ENCODE measurements at places on chromosomes 3 and 15.

DNA sequence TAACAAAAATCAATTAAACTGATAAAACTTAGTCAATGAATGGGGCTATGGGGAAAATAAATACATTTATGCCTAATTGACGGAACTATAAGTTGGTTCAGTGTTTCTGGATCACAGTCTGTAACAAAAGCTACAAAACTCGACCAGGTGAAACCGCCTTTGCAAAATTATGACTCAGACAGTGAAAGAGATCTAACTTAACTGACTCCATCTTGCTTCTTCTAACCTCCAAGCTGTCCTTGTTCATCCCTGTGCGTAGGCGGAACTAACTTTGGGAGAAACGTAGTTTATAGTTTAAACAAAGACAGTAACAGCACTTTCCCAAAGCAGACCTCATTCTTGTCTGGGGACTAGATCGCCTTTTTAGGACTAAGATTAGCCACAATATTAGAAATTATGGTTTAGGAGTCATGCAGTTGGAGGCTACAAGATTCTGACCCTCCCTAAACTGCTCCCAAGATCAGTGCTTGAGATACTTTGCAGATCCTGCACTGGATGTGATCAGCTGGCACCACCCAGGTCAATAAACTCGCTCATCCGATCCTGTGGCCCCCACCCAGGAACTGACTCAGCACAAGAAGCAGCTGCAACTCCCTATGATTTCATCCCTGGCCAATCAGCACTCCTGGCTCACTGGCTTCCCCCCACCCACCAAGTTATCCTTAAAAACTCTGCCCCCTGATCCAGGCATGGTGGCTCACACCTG, 7.2 kb upstream of the MFGE8 start:
- DNase-seq = no peak
- no peaks in the 10 kb centered on the region for H3K36me3 ChIP-seq
- peaks cover 9% of the 10 kb centered on the region for H3K27me3 ChIP-seq
- peaks cover 21% of the 10 kb centered on the region for H3K4me1 ChIP-seq
- H3K4me3 ChIP-seq = no peak overlapping the region
- no peak overlapping the region for H3K27ac ChIP-seq

- no peak overlapping the region for H3K27ac ChIP-seq
- H3K27me3 ChIP-seq = no peaks in the 10 kb centered on the region
- no peaks in the 10 kb centered on the region for H3K4me1 ChIP-seq
- H3K4me3 ChIP-seq = no peak overlapping the region
- peaks cover 29% of the 10 kb centered on the region for H3K36me3 ChIP-seq
Measured at GRCh38 chr15:89632563-89633430, 22.5 kb downstream of the KIF7 start.

GRCh38 chr3:59994732-59995304, 945.0 kb upstream of the CFAP20DC start:
- peak overlapping the region; percentile 43 for H3K27ac ChIP-seq
- peaks cover 33% of the 10 kb centered on the region for H3K36me3 ChIP-seq
- H3K4me1 ChIP-seq = peaks cover 53% of the 10 kb centered on the region
- no peak for DNase-seq
- no peaks in the 10 kb centered on the region for H3K27me3 ChIP-seq
- peak overlapping the region; percentile 27 for H3K4me3 ChIP-seq

DNA sequence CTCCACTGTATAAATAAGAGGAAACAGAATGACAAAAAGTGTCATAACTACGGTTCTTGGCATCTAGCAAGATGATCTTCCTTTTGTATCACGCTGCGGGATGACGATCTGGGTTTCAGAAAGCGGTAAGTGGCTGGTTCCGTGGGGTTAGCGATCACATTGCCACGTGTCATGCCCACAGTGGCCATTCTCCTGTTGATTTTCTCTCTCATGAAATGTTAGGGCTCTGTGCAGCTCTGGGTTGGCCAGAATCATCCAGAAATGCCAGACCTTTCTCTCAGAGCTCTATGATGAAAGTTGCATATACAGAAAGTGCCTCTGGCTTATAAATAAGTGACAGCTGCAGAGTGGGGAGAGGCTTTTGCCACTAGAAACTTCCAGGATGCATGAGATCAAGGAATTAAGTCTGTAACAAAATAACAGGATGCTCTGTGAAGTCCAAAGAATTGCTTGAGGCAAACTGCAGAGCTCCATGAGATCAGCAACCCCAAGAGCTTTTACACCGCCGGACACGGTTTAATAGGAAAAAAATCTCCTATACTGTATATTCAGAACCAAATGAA, 71.6 kb downstream of the ABTB1 start:
- H3K36me3 ChIP-seq = no peaks in the 10 kb centered on the region
- no peak for DNase-seq
- no peak overlapping the region for H3K4me3 ChIP-seq
- no peaks in the 10 kb centered on the region for H3K4me1 ChIP-seq
- no peak overlapping the region for H3K27ac ChIP-seq
- H3K27me3 ChIP-seq = peaks cover 4% of the 10 kb centered on the region
